NCI-H1105 (cell line): ENCODE measurements at places on chromosomes 12 and 14.
A peak's percentile ranks its signal among the peaks of the same experiment; 100 is the strongest.

DNA sequence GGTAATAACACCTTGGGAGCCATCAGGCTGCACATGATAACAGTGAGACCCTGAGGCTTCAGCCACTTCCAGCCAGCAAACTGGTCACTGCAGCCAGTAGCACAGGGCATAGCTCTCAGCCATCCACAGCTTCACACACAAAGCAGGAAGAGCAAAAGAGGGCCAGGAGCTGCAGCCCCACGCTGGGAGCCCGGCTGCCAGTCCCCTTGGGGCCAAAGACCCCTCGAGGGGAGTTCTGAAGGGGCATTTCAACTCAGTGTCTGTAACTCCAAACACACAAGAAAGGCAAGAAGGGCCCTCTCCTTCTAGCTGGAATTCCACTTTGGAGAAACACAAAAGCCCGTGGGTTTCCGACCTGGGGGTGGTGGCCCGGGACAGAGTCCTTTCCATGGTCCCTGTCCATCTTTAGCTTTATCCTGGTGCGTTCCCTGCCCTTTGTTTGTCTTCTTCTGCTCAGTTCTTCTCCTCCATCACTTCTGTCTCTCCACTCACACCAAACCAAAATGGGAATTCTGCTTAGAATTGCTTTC lies 151.8 kb upstream of the FKBP4 start:
- no peak for DNase-seq

- DNase-seq: no peak
Observed at GRCh38 chr14:43803076-43803689, 703.9 kb downstream of the FSCB start.

DNA sequence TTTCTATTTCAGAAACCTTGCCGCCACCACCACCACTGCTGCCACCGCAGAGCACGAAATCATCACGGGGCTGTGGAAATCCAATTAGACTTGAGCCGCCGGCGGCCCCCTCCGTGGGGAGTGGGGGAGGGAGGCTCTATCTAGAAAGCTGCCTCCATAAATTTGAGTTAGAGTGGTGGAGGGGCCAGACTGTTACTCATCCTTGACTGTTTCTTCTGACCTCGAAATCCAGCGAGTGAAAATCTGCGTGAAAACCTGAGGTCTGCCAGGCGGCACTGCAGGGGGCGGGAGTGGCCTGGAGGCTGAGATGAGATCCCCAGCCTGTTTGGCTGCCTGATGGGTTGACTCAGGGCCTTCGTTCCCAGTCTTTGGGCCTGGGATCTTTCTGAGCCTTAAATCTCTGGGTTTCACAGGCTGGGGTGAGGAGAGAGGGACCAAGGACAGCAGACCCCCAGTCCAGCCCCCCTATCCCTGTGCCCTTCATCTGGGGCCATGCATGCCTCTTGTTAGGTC lies 29.9 kb downstream of the TSPAN9 start:
- DNase-seq: no peak

- no peak for DNase-seq
Observed at GRCh38 chr14:82328442-82328841, 794.8 kb upstream of the SEL1L start.

DNA sequence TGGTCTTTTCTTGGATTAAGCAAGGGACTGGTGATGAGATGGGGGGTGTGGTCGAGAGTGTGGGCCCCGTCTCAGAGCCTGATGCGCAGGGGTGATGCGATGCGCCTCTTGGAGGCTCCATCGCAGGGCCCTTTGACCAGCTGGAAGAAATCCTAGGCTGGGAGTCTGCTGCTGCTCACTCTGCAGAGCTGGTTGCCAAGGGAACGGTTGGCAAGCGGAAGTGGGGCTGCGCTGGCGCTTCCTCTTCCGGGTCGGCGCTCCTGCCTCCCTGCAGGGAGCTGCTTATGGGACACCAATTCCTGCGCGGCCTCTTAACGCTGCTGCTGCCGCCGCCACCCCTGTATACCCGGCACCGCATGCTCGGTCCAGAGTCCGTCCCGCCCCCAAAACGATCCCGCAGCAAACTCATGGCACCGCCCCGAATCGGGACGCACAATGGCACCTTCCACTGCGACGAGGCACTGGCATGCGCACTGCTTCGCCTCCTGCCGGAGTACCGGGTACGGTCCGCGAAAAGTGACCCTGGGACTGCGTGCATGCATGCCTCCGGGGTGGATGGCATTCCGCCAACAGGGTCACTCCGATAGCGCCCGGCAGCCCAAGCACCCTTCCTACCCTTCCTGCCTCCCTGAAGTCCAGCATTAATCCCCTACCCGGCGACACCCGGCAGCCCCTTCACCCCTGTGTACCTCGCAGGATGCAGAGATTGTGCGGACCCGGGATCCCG lies at the start of gene MYG1:
Gene MYG1, plus strand, starts transcription at position 242 of the 727 bp plus-strand sequence. Its CDS starts 43 bp downstream, at position 285.
- DNase-seq: peak; percentile 63

DNA sequence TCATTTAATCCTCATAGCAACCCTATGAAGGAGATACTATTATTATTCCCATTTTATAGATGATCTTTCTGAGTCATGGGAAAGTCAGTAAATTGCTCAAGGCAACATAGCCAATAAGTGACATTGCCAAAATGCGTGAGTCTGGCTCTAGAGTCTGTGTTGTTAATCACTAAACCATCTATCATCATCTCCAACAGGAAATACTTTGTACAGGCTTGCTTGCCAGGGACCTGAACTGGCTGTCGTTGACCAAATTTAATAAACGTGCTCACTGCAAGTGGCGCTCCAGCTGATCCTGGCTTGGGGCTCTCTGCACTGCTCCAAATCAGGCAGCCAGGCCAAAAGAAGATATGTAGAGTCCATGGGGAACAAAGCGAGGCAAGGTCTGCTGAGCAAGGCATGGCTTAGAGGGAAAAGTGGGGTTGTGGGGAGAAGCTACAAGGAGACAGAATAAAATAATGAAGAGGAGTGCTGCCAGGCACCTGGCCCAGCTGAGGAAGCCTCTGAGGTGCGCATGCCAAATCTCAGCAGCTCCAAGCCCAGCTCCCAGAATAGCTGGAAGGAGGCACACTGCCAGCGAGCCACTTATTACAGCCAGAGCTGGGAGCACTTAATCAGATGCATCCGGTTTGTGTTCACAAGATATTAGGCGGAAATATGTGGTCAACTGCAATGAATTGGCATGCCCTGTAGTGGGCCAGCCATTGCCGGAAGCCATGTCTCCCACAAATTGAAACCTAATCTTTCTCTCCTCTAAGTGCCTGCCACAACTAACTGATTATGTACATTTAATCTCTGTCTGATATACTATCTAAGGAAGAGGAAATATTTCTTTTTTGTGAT lies 43.3 kb upstream of the PTPRO start:
- DNase-seq: peak; percentile 97
